ENCODE measurements at places on chromosomes 5 and 9.

DNA sequence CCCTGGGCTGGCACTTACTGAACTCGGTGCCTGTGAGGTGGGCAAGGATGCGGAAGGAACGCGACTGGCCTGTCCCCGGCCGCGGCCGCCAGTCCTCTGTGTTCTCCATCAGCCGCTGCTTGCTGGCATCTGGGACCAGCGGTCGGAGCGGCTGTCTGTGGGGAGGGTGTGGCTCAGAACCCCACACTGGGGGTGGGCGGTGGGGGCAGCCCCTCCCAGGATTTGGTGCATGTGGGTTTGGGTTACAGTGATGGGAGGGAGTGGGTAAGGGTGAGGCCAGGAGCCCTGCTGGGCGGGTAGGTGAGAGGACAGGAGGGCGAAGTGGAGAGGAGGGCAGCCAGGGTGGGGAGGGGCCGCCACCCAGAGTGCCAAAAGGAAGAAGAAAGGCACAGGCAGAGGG is 6.4 kb downstream of the PDLIM7 start:
- no peak for DNase-seq

DNA sequence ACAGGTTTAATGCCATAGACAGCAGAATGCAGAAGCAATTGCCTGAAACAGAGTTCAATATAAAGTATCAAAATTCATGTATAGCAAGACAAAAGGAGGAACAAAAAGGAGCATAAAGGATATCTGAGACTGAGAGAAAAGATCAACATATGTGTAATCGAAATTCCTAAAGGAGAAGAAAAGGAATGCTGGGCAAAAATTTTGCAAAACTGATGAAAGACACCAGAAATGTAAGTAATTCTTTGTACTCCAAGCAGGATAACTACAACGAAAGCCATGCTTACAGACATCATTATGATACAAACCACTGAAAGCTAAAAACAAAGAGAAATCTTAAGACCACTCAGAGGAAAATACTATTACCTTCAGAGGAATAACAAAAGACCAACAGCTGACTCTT is 72.8 kb upstream of the MTAP start:
- no peak for DNase-seq

DNA sequence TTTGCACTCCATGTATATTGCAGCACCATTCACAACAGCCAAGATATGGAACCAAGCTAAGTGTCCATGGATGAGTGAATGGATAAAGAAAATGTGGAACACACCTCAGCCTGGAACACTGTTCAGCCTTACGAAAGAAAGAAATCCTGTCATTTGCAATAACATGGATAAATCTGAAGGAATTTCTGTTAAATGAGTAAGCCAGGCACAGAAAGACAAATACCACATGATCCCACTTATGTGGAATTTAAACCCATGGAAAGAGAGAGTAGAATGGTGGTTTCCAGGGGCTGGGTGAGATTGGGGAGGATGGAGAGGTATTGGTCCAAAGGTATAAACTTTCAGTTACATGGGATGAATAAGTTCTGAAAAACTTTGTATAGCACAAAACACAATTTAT is 228.9 kb upstream of the CD180 start:
- DNase-seq, result peak; percentile 25

GRCh38 chr9:137339045-137339907 is 37.2 kb upstream of the NRARP start:
- no peak for DNase-seq

DNA sequence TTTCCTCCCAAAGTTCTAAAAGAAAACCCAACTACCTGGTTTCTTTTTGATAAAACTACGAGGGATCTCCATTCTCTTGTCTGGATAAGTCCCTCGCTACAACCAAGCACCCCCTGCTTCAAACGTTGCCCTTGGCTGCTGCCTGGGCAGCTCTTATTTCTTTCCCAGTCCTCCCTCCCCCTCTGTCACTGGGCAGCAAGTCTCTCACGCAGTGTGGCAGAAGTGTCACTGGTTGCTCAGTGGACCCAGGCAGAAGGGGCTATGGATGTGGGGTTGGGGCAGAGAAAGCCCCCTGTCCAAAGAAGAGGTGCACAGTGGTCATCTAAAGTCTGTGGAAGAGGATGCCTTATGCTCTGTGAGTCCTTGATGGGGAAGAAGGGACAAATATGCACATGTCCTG is 7.2 kb upstream of the SMIM32 start:
- no peak for DNase-seq
